ENCODE measurements at places on chromosomes 3 and 15.

- DNase-seq: no peak
These were observed 172.2 kb upstream of the TSPAN3 start for GRCh38 chr15:77243135-77243534.

GRCh38 chr3:80190051-80190450 is 422.3 kb upstream of the ROBO1 start:
- no peak for DNase-seq

GRCh38 chr3:166279636-166280035 is 442.4 kb upstream of the BCHE start:
- no peak for DNase-seq

- DNase-seq: no peak
These were observed 45.5 kb downstream of the TMOD3 start for GRCh38 chr15:51874751-51875644.

DNA sequence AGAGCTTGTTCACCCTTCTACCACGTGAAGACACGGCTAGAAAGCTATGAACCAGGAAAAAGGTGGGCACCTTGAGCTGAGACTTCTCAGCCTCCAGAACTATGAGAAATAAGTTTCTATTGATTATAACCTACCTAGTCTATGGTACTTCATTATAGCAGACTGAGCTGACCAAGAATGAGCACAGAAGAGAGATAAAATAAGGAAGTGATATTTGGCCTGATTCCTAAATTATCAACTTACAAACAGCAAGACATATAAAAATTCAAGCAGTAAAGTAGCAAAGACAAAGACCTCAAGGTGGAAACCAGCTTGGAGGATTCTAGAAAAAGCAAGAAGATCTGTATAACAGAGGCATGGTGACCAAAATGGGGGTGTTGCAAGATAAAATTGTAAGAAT is 63.9 kb upstream of the OSTN start:
- DNase-seq: no peak

DNA sequence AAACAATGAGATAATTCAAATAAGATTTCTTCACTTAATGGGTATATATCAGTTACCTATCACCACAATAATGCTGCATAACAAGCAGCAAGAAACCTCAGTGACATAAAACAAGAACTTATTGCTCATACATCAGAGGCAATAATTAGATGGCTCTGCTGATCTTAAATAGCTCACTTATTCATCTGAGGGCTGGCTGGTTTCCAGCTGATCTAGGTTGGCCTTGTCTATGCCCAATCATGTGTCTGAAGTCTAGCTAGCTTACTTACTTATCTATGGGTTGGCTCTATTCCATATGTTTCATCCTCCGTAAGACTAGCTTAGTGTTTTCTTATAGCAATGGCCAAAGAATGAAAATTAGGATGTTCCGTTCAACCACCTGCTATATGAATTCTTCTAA is 109.4 kb upstream of the AGTR1 start:
- DNase-seq: no peak

DNA sequence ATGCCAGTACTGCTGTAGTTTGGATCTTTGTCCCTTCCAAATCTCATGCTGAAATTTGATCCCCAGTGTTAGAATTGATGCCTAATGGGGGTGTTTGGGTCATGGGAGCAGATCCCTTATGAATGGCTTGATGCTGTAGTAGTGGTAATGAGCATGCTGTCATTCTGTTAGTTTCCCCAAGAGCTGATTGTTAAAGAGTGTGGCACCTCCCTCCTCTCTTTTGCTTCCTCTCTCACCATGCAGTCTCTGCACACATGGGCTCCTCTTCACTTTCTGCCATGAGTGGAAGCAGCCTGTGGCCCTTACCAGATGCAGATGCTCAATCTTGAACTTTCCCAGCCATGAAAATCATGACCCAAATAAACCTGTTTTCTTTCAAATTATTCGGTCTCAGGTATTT is 141.3 kb upstream of the DPPA4 start:
- DNase-seq: no peak

All from stimulated activated CD8-positive, alpha-beta memory T cell treated with anti-CD3 and anti-CD28 coated beads, Interleukin-4, amount 100 ng/mL, for 24 hours (primary cell).